Fibroblast of skin of scalp (primary cell): ENCODE measurements at places on chromosomes 4 and X.

DNA sequence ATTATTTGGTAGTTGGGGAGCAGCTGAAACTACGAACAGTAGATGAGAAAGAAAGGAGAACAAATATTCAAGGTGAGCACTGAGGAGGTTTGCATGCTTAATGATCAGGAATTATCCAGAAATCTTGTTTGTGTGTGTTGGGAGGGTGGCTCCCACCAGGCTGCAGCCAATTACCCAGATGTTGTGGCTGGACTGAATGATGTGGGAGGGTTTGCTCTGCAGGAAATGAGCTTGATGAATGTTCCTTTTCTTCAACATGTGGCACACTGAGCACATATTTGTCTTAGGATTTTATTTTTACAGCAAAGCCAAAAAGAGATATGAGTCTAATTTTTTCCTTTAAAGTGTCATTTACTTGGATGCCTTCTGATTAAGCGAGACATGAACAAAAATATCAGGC is 48.3 kb upstream of the AMOT start:
- DNase-seq = no peak

DNA sequence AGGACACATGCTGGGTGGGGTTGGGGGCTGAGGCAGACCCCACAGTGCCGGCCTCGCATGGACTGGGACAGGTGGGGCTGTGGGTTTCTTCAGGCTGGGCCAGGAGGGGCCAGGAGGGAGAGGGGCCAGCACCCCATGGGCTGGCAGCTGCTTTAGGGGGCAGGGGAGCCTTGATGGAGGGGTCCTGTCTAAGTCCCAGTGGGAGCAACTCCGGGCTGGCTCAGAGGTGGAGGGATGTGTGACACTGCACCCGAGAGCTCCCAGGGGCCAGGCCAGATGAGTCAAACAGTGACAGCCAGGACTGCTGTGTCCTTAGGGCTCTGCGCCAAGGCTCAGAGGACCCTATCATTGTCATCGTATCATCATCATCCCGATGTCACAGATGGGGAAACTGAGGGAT is 4.4 kb upstream of the ABLIM2 start:
- DNase-seq = no peak

DNA sequence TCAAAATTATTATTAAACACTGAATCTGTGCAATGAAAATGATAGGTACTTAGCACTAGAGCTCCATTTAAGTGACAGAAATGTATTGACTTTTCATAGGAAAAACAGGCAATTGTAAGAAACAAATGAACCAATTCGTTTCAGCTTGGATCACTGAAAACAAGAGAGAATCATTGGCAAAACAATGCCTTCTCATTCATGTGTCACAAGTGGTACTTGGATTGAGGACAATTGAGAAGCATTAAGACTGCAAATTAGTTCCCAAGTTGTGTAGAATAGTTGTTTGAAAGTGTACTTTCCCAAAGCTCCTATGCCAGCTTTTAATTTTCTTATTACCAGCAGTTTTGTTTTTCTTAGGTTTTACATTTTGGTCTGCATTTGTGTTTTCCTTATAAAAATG is 20.6 kb downstream of the CNKSR2 start:
- DNase-seq = no peak

DNA sequence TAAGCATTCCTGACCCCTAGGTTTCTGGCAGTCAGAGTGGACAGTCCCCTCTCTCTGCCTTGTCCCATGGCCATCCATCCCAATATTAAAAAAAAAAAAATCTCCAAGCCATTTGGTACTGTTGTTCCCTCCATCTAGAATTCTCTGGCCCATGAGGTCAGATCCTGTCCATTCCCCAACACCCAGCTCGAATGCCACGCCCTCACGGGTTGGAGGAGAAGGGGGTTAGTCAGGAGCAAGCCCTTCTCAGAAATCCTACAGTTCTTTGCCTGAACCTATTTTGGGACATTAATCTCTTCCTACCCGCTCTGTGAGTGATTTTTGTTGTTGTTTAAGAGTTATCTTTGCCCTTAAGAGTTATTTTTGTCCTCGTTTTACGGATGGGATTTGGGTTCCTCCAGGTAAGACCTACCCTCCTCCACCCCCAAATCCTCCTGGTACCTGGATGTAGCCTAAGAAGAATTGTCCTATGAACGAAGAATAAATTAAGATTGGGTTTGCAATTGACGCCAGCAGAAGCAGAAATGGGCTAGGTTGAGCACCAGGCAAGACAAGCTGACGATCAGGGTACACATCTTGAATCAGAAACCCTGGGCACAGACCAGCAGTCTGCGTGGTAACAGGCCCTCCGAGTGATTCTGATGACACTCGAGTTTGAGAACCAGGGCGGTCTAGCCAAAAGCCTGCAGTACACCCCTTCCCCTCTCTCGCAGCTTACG is 977 bp downstream of the RNF175 start:
- no peak for DNase-seq

- DNase-seq = no peak
Measured at GRCh38 chr4:67935888-67936287, 27.4 kb downstream of the TMPRSS11A start.

DNA sequence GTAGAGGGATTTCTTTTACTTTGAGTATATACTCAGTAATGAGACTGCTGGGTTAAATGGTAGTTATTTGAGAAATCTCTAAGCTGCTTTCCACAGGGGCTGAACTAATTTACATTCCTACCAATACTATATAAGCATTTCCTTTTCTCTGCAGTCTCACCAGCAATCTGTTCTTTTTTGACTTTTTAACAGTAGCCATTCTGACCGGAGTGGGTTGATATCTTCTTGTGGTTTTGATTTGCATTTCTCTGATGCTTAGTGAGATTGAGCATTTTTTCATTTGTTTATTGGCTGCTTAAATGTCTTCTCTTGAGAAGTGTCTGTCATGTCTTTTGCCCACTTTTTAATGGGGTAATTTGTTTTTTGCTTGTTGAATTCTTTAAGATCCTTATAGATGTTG is 43.3 kb downstream of the SPCS3 start:
- no peak for DNase-seq

DNA sequence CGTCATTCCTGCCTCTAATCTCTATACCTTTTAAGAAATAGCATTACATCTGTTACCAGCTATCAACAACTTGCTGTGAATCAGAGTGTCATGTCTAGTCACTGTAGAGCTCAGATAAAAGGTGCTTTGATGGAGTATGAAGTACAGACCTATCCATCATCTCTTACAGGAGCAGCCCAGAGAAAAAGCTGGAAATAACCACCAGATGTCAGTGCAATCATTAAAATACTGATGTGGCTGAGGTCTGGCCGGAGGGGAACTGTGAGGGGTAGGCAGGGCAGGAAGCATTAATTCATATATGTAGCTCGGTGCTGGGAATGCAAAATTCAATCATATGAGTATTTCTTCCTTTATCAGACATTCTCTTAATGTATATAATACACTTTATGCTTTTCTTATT is 100.6 kb downstream of the AKAP4 start:
- DNase-seq = peak; percentile 3

GRCh38 chrX:13996650-13997049 is 33.0 kb downstream of the GEMIN8 start:
- no peak for DNase-seq

GRCh38 chr4:1627417-1628313 is 56.4 kb downstream of the FAM53A start:
- no peak for DNase-seq

GRCh38 chrX:41863343-41864203 is 59.8 kb downstream of the CASK start:
- no peak for DNase-seq

DNA sequence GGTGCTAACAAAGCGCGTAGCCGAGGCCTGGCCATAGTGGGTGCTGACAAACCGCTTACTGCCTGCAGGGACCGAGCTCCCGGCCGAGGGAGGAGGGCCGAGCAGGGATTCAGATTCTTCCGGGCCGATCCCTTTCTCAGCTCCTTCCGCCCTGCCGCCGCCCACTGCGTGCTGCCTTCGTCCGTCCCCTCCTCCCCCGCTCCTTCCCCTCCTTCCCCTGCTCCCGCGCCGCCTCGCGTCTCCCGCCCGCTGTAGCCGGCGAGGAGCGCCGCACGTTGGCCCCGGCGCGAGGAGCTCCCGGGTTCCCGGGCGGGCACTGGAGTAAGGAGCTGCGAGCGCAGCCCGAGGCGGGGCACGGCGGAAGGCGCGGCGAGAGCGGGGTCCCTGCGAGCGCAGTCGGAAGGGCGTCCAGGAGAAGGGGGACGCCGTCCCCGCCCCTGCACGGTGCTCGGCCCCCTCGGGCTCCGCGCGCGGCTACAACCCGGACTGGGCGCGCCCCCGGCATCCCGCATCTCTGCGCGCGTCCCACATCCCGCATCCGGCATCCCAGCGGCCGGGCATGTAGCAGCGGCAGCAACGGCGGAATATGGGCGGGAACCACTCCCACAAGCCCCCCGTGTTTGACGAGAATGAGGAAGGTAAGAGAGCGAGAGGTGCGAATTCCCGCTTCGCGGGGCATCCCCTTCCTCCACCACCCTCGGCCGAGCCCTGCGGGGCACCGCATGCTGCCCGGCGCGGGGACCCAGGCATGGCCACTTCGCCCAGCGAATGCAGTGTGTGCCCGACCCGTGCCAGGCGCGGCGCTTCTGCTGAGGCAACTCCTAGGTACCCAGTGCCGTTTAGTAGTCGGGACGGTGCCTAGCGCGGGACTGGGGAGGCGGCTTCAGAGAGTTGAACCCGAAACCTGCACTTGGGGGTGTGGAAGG is at the start of gene STK32B:
TSS of gene STK32B (plus strand) at position 203 of the 926 bp plus-strand sequence.
- peak; percentile 88 for DNase-seq

DNA sequence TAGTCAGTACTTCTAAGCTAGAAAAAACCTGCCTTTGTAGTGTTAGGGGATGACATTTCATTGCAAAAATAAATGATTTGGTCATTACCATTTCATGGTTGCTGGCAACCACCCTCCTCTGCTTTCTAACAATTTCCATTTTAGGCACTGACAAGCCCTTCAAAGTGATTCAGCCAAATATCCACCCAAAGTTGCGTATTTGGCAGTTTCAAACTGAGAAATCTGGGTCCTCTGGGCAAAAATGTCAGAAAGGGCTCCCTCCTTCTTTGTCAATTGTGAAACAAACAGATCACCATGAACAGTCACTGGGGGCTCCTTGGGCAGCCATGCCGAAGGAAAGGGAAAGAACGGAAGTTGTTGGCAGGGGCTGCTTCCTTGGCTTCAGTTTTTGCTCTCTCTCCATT is 33.0 kb downstream of the PLAC1 start:
- no peak for DNase-seq

- DNase-seq = no peak
Measured at GRCh38 chrX:39335513-39336235, 534.4 kb downstream of the MID1IP1 start.

DNA sequence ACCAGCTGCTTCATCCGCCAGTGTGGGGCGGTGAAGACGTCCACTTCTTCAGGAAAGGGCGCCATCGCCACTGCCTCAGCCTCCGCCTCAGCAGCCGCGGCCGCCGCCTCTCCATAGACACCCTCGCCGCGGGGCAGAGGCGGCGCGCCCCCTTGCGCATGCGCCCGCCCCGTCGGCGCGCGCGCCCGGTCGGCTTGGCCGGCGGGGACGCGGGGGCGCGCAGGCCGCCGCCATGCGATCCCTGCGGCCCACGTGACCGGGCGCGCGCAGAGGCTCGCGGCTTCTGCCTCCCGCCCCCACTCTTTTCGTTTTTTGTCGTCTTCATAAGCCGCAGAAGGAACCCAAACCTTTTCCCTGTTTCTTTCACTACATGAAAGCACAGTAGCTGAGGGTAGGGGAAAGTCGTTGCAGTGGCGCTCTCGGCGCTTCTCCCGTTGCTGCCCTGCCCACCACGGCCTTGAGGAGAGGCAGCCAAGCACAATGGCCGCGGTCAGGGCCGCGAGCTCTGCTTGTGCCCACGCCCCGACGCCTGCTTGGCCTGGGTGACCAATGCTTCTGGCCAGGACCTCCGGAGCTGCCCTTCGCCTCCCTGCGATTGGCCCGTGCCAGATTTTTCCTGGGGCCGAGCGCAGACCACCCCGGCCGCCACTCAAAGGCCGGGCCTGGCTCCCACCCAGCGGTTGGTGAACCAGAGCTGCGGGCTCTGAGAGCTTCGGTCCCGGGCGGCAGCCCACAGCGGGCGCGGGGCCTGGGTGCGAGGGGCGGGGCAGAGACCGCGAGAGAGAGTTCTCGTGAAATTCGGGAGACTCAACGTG is at the start of gene FBXL5:
TSS of gene FBXL5 (minus strand) at position 135 of the 815 bp plus-strand sequence. CDS start at position 65, 70 bp downstream.
- peak; percentile 92 for DNase-seq

GRCh38 chr4:137530176-137530575 is 2.1 kb downstream of the PCDH18 start:
- peak; percentile 84 for DNase-seq

GRCh38 chrX:17735406-17735805 is 1.9 kb upstream of the SCML1 start:
- no peak for DNase-seq

- DNase-seq = no peak
Measured at GRCh38 chr4:105126311-105127169, 20.1 kb upstream of the TET2 start.

- DNase-seq = no peak
Measured at GRCh38 chrX:149487292-149487691, 17.8 kb downstream of the IDS start.

GRCh38 chrX:115399306-115399705 is 109.8 kb downstream of the LUZP4 start:
- DNase-seq = no peak

DNA sequence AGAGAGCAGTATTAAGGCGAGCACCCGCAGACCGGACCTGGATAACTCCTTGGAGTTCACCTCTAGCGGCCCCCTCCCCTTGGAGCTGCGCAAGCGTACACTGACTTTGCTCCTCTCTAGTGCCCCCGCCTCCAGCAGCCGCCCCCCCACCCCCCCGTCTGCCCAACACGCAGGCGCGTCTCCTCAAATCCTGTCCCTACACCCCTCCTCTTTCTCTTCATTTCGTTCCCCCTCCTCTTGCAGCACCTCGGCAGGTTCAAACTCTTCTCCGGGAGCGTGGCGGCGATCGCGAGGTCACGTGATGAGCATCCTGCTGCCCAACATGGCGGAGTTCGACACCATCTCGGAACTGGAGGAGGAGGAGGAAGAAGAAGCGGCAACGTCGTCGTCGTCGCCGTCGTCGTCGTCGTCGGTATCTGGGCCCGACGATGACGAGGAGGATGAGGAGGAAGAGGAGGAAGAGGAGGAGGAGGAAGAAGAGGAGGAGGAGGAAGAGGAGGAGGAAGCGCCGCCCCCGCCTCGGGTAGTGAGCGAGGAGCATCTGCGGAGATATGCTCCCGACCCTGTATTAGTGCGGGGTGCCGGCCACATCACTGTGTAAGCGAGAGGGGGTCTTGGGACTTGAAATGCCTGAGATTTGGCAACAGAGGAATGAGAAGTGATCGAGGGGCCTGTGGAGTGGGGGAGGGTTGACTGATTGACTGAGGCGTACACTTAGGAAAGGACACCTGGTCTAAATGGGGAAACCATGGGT is at the start of gene CHIC1:
TSS of gene CHIC1 (plus strand) at position 214 of the 754 bp plus-strand sequence. CDS start at position 302, 88 bp downstream.
- DNase-seq = peak; percentile 66

DNA sequence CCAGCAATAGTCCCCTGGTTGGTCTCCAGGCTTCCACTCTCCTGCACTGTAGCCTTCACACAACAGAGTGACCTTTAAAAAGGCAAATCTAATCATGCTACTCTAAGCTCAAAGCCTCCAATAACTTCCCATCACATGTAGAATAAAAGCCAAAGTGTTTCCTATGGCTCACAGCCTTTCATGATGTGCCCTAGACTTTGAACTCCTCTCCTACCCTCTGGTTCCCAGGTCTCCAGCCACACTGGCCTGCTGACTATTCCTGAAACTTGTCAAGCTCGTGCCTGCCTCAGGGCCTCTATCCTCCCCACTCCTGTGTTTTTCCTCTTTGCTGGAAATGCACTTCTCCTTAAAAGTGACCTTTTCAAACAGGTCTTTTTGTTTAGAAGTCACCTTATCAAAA is 3.1 kb downstream of the MANBA start:
- DNase-seq = no peak

GRCh38 chr4:69116645-69117321 is 20.5 kb downstream of the UGT2B7 start:
- DNase-seq = no peak

GRCh38 chrX:23390979-23391378 is 56.3 kb downstream of the PTCHD1 start:
- no peak for DNase-seq

GRCh38 chrX:11427453-11428071 is 134.3 kb downstream of the AMELX start:
- no peak for DNase-seq
